Fibroblast of lung (primary cell): ENCODE measurements at places on chromosomes 6 and 20. TPM values are rescaled to one million over a fixed set of nuclear protein-coding genes. Genes with fewer than 3 reads are reported as not detected.

- no peaks in the 10 kb centered on the region for H3K27me3 ChIP-seq
- H3K36me3 ChIP-seq, result no peaks in the 10 kb centered on the region
- no peak for DNase-seq
- peaks cover 4% of the 10 kb centered on the region for H3K4me1 ChIP-seq
- no peak overlapping the region for H3K27ac ChIP-seq
Observed at GRCh38 chr6:45487645-45488044, 109.9 kb upstream of the SUPT3H start.

DNA sequence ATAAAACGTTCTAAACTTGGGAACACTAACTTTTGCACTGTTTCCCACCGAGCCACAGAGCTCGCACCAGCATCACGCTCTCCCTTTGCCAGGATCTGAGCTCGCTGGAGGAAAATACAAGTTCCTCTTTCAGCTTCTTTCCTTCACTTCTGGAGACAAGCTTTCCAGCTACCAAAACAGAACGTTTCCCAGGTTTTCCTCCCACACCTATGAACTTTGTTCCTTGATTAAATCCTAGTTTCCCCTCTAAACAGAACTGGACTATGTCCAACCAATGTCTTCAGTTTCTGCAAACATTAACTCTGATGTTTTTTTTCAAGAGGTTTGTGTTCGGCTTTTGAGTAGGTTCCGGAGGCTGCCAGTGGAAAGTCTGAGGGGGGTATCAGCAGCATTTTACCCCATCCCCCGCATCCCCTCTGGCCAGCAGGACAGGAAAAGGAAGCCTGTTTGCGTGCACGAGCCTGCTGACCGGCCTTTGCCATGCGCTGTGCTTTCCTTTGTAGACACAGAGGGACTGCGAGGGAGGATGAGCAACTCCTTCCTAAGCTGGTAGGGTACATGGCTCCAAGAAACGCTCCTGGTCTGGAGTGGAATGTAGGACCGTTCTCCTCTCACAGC lies 135.5 kb downstream of the LY86 start:
- H3K4me3 ChIP-seq, result no peak overlapping the region
- H3K27ac ChIP-seq, result peak overlapping the region; percentile 46
- H3K4me1 ChIP-seq, result peaks cover 4% of the 10 kb centered on the region

MANEA gene
- 7.7 and 10.9 TPM in 2 replicates for total RNA-seq

DNA sequence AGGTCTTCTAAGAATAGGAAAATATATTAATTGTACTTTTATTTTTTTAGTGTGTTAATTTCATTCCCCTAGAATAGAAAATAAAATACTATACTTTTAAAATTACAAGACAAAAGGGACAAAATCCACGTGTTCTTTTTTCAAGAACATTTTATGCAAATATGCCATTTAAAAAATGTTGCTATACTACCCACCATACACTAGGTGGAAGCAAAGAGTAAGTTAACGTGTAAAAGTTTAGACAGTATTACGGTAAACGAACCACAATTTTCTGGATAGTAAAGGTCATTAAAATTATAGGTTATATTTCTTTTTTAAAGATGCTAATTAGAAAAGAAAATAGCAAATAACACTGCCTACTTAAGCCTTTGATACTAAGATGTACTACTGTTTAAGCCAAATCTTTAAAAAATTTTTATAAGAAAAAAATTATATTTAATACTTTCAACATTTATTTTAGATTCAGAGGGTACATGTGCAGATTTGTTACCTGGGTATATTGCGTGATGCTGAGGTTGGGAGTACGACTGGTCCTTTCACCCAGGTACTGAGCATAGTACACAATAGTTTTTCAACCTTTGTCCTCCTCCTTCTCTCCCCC lies 287.6 kb downstream of the PHF3 start:
- H3K4me3 ChIP-seq, result no peak overlapping the region
- H3K4me1 ChIP-seq, result no peaks in the 10 kb centered on the region
- H3K27me3 ChIP-seq, result peaks cover 2% of the 10 kb centered on the region
- no peak overlapping the region for H3K27ac ChIP-seq
- no peaks in the 10 kb centered on the region for H3K36me3 ChIP-seq

PACRG gene
- 0.26 and 0.66 TPM in 2 replicates for total RNA-seq

- peaks cover 2% of the 10 kb centered on the region for H3K36me3 ChIP-seq
- H3K27ac ChIP-seq, result peak overlapping the region; percentile 99
- no peaks in the 10 kb centered on the region for H3K27me3 ChIP-seq
- peak; percentile 95 for DNase-seq
Observed at GRCh38 chr20:47315339-47316056, 41.0 kb downstream of the ZMYND8 start.

DNA sequence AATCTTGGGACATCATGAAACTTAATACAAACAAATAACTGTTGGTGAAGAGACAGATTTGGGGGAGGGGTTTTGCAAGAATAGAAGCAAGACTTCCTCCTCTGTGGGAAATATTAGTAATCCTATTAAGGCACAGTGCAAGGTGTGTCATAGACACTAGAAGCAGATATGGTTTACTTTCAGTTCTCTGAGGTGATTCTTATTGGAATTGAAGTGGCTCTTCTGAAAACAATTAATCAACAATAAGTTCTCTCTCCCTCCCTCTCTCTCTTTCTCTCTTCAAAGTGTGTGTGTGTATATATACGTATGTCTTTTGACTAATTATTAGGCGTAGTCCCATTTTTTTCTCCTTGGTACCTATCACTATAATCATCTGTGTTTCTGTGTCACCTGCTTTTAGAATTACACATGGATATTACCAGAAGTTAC lies 99.8 kb downstream of the HIVEP2 start:
- peak overlapping the region; percentile 81 for H3K27ac ChIP-seq
- no peaks in the 10 kb centered on the region for H3K36me3 ChIP-seq
- H3K4me3 ChIP-seq, result peak overlapping the region; percentile 40
- H3K27me3 ChIP-seq, result no peaks in the 10 kb centered on the region
- H3K4me1 ChIP-seq, result peaks cover 29% of the 10 kb centered on the region
- peak; percentile 50 for DNase-seq

DNA sequence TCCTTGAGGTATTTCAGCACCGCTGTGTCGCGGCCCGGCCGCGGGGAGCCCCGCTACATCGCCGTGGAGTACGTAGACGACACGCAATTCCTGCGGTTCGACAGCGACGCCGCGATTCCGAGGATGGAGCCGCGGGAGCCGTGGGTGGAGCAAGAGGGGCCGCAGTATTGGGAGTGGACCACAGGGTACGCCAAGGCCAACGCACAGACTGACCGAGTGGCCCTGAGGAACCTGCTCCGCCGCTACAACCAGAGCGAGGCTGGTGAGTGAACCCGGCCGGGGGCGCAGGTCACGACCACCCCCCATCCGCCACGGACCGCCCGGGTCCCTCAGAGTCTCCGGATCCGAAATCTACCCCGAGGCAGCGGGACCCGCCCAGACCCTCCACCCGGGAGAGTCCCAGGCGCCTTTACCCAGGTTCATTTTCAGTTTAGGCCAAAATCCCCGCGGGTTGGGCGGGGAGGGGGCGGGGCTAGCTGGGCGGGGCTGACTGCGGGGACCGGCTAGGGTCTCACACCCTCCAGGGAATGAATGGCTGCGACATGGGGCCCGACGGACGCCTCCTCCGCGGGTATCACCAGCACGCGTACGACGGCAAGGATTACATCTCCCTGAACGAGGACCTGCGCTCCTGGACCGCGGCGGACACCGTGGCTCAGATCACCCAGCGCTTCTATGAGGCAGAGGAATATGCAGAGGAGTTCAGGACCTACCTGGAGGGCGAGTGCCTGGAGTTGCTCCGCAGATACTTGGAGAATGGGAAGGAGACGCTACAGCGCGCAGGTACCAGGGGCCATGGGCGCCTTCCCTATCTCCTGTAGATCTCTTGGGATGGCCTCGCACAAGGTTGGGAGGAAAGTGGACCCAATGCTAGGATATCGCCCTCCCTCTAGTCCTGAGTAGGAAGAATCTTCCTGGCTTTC lies 693 bp downstream of the HLA-F start:
- no peak for DNase-seq
- peak overlapping the region; percentile 34 for H3K27ac ChIP-seq
- no peaks in the 10 kb centered on the region for H3K4me1 ChIP-seq
- H3K4me3 ChIP-seq, result peak overlapping the region; percentile 45

PNPLA1 gene
- not detected in 2 replicates for total RNA-seq

DNA sequence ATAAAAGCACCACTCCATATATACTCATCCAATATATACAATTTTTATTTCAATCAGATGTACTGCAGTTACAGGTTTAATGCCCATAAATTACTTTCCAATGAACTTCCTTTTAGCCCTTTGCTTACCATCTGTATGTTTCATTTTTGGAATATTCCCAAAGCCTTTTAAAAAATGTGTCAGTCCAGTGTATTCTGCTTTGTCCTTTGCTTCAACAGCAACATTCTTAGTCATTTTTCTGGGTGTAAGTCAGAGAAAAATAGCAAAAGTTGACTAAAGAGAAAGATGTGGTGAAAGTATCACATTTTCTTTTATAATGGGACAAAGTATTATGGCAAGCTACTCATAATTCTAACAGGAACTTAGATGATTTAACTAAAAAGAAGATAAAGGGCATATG lies 15.2 kb downstream of the DSE start:
- no peaks in the 10 kb centered on the region for H3K27me3 ChIP-seq
- H3K27ac ChIP-seq, result peak overlapping the region; percentile 34
- no peaks in the 10 kb centered on the region for H3K36me3 ChIP-seq
- no peak overlapping the region for H3K4me3 ChIP-seq
